ENCODE measurements at places on chromosomes 11 and 22. TPM values are rescaled to one million over a fixed set of nuclear protein-coding genes. Genes with fewer than 3 reads are reported as not detected.

Gene MS4A12
- total RNA-seq, result not detected

Gene P2RX3
- 0.40 TPM for total RNA-seq

DNA sequence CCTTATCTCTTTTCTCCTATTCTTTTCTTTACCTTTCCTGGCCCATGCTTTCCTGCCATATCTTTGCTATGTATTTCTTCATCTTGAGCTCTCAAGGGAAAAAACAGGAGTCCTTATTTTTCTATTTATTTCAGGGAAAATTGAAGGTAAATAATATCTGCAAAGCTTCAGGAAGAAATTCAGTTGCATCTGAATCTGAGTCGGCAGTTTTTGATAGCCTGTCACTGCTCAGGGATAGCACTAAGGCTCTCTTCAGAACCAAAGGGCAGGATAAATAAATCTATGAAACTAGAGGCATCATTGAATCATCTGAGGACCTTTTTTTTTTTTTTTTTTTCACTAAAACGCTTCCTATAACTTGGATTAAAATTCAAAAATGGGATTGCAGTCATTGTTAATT, 288.9 kb downstream of the TMEM135 start:
- no peaks in the 10 kb centered on the region for H3K4me1 ChIP-seq
- no peak overlapping the region for H3K27ac ChIP-seq
- H3K27me3 ChIP-seq, result no peaks in the 10 kb centered on the region
- H3K4me3 ChIP-seq, result no peak overlapping the region

DNA sequence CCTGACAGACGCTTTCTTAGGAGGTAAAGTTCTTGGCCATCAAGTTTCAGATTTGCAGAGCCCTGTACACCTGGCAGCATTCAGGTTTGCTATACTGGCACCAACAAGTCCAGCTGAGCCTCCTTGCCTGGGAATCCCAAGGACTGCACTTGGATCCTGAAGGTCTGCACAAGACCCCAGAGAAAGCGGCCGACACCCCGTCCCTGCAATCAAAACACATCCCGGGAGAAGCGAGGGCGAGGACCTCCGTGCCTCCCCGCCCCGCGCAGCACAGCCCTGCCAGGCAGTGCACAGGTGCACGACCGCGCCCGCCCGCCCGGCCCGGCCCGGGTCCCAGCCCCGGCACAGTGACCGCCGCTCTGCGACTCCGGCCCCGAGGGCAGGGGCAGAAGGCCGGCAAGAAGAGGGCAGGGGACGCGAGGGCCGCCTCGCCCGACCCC, 559 bp downstream of the MRTFA start:
- H3K27ac ChIP-seq, result peak overlapping the region; percentile 89
- DNase-seq, result no peak
- H3K4me1 ChIP-seq, result peaks cover 32% of the 10 kb centered on the region
- H3K36me3 ChIP-seq, result no peaks in the 10 kb centered on the region

GRCh38 chr11:34356913-34357700, 703 bp downstream of the ABTB2 start:
- H3K4me3 ChIP-seq, result peak overlapping the region; percentile 88
- no peaks in the 10 kb centered on the region for H3K36me3 ChIP-seq
- peaks cover 31% of the 10 kb centered on the region for H3K4me1 ChIP-seq
- no peaks in the 10 kb centered on the region for H3K27me3 ChIP-seq
- H3K27ac ChIP-seq, result peak overlapping the region; percentile 91

DNA sequence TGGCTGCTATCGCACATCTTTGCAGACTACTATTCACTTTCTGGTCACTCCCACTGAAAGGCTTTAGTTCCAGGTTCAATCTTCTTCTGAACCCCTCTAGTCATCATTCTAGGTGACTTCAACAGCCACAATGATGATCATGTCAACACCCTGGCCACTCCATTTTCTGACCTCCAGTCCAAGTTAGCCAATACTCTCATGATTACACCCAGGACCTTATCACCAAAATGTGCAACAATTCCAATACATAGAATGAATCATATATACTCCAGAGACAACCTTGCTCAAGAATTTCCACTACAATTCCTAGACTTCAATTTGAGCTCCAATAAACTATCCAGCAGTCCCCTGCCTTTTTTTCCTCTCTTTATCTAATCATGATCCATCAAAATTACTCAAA, 70.7 kb downstream of the PAK1 start:
- no peaks in the 10 kb centered on the region for H3K36me3 ChIP-seq
- H3K27ac ChIP-seq, result peak overlapping the region; percentile 76
- H3K4me1 ChIP-seq, result peaks cover 66% of the 10 kb centered on the region
- DNase-seq, result no peak

Data from psoas muscle (tissue), 8 donors.